Right forelimb (tissue), 1 donor: ENCODE measurements at places on chromosomes 16 and 17.
A peak's percentile ranks its signal among the peaks of the same experiment; 100 is the strongest.

DNA sequence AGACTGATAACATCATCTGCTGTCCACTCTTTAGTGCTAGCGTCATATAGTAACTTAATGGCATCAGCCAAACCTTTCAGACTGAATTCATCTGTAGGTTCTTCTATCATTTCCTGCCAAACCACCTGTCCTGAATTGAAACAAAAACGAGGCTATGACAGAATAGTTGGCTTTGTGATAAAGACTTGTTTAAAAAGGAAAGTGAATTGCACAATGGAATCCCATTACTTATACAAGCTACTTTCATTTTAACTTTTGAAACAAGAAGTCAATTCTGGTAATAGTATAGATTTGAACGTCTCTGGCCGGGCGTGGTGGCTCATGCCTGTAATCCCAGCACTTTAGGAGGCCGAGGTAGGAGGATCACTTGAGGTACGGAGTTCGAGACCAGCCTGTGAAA is 18.2 kb downstream of the LASP1NB start:
- DNase-seq, result no peak

GRCh38 chr17:36534840-36535668 is at the start of the genes MYO19 and PIGW:
TSS of gene MYO19 (minus strand) at chr17:36534868. CDS start at chr17:36532538, 2,330 bp downstream.
TSS of gene PIGW (plus strand) at chr17:36534987. CDS start at chr17:36537102, 2,115 bp downstream.
- DNase-seq, result peak; percentile 93

DNA sequence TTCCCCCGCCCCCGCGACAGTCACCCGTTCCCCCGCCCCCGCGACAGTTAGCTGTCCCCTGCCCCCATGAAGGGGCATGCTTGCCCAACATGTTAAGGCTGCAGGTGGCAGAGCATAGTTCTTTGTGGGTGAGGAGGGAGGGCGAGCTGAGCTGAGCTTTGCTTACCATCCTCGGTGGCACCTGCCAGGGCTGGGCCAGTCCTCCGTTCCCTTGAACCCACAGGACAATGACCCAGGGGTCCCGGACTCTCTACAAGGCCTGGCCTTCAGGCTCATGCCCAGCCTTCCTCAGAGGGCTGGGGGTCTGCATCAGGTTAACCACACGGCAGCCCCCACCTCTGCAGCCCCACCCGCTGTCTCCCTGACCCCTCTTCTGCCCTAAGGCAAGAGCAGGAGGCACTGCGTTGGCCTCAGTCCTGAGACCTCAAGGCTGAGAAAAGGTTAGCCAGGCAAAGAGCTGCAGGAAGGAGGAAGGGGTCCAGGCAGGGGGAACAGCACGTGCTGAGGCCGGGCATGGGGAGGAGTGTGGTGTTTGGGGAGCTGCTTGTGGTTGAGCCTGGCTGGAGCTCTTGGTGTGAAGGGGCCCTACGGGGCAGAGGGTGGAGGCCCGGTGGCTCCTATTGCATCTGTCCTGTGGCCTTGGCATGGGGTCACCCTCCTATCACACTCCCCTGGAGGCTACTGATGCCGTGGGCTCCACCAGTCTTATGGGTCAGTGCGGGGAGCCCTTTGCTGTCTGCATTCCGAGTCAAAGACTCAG is 11.4 kb upstream of the DOC2B start:
- DNase-seq, result no peak

DNA sequence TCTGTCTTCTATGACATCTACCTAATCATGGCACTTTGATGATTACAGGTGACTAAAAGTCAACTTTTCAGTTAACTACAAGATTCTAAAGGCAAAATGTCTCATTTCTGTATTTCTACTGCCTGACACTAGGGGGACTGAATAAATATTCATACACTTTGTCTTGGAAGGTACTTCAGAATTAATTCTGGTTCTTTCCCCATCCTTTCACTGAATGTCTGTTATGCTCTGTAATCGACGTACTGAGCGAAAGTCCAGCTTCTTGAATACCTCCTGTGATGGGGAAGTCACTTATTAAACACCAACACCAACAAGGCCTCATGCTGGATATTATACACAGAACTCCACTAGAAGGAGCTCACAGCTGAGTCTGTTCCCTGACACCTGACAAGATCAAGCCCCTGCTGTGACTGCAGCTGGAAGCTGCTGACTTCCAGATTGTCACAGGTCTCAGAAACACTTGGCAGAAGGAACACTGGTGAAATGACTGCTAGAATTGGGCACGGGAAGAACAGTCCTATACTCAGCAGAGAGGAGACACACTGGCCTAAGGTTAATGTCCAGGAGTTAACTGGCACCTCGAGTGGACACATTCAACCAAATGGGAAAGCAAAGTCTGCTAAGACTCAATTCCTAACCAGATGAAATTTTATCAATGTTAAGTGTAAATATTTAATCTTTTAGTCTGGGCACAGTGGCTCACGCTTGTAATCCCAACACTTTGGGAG is 31.9 kb downstream of the CMC2 start:
- DNase-seq, result no peak

DNA sequence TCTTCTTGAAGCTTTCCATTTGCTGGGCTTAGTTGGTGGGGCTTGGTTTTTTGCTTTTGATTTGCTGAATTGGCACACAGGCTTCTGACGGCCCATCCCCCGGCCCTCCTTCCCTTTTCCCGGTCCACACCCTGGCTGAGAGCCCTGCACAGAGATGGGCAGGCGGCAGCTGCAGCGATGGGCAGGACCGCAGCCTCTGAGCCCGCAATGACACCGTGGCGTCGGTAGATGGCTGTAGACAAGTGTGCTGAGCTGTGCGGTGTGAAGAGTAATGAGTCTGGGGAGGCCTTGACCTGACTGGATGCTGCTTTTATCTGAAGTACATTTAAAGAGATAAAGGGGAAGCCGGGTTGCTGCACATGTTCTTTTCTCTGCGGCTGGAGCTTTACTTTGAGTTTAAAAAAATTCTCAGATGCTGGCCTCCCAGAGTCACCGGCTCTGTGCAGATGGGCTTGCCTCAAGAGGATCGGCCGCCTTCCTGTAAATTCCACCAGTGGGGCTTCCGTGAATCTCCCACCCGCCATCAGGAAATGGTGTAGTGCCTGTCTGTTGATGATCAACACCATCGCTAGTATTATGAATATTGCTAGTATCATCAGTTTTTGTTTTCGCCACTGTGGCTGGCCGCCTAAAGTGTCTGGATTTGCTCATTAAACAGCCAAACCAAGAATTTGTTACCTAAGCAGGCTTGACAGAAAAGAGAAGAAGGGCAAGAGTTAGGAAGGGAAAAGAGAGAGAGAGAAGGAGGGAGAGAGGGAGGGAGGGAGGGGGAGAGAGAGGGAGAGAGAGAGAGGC is 245.6 kb upstream of the RBFOX1 start:
- peak; percentile 78 for DNase-seq

- DNase-seq, result no peak
These were observed 5.7 kb downstream of the GPR179 start for GRCh38 chr17:38338053-38338452.

GRCh38 chr16:54657058-54657708 is 273.5 kb upstream of the IRX5 start:
- no peak for DNase-seq

- no peak for DNase-seq
These were observed 70.2 kb downstream of the ZZEF1 start for GRCh38 chr17:4072487-4073157.

DNA sequence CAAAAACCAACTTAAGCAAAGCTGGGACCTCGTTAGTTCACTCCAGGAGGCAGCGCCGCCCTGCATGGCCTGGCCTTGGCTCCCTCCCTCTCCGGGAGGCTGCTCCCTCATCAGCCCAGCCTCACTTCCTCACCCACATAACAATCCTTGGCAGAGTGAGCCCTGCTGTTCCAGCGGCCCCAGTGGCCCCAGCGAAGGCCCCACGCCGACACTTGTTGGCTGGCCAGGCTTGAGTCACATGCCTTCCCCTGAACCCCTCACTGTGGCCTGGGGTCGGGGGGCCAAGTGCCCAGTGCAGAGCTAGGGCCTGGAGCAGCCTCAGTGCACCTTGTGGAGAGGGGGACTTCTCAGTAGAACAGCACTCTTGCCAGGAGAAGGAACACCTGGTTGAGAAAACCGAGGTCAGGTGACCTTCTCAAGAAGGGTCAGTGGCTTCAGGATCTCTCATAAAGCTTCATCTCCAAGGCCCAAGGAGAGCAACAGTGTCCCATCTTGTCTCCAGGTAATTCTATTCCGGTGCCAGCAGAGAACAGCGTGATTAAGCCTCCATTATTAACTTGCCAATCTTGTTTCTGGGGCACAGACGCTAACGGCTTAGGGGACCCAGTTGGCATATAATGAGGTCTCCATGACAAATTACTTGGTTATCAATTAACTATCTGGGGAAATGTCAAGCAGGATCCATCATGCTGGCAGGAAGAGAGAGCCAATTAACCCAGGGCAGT is 26.8 kb downstream of the ENDOV start:
- no peak for DNase-seq

GRCh38 chr16:48383877-48384519 is 1.2 kb downstream of the SIAH1 start:
- DNase-seq, result peak; percentile 58

GRCh38 chr17:60391471-60392041 is 377 bp downstream of the USP32 start:
- DNase-seq, result no peak

GRCh38 chr16:12515346-12515745 is 288.3 kb downstream of the CPPED1 start:
- DNase-seq, result no peak

- no peak for DNase-seq
These were observed 30.7 kb downstream of the SPOP start for GRCh38 chr17:49647256-49647585.

DNA sequence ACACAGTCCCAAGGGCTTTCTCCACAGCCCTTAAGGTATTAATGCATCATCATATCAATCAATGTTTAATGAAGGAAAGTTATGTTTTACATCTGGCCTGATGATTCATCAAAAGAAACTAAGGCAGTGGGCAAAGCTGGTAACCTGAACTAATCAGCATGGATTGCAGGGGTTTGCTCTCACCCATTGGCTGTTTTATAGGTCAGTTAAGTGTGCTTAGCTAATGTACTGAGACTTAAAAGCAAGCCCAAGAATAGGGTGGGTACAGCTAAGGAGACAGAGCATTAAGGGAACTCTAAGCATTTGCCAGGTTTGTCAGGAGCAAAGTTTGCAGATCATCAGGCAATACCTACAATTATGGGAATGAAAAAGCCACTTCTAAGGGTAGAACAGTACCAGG is 1247.6 kb downstream of the CDH8 start:
- DNase-seq, result no peak

DNA sequence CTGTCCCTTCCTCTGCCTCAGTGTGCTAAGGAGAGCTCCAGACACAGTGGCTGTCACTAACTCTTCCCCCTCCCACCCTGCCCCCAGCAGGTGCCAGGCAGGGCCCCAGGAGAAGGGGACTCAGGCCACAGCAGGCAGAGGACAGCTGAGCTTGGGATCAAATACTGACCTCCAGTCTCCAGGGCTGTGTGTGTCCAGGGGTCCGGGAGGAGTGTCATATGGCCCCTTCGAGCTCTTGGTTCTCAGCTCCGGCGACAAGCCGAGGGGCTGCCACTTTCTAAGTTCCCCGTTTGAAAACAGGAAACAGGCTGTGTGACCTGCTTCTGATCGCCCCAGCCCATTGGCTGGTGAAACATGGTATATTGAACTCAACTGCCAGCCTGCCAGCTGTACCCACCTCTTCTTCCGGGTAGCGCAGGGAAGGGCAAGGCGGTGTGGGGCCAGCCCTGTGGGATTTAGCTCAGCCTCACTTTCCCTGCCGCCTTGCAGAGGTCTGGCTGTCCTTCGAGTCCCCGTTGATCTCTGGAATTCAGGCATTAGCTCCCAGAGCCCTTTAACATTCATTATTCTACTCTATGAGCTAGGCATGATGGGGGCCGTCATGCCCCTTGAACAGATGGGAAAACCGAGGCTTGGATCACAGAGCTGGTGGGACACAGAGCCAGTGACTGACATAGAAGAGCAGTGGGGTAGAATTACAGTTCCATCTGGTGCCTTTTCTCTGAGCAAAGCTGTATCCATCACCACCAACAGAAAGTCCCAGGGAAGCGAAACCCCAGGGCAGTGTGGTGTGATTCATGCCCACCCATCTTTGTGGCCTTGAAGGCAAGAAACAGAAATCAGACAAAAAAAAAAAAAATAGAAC is at the start of gene SNX20:
Gene SNX20, minus strand, starts transcription at position 292 of the 865 bp plus-strand sequence. CDS start 3,786 bp downstream, outside the sequence.
- DNase-seq, result no peak

DNA sequence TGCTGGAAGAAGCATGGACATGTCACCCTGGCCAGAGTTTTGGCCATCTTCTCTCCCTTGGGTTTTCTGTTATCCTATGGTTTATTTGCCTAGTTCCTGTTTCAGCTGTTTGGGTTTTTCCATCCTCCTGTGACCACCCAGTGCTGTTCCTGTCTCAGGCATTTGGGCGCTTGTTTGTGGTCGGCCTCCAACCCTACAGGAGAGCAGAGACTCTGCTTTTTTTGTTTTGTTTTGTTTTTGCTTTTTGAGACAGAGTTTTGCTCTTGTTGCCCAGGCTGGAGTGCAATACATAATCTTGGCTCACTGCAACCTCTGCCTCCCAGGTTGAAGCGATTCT is 3.3 kb upstream of the ZC3H7A start:
- no peak for DNase-seq

GRCh38 chr17:33200587-33200986 is 92.5 kb downstream of the ASIC2 start:
- DNase-seq, result no peak

DNA sequence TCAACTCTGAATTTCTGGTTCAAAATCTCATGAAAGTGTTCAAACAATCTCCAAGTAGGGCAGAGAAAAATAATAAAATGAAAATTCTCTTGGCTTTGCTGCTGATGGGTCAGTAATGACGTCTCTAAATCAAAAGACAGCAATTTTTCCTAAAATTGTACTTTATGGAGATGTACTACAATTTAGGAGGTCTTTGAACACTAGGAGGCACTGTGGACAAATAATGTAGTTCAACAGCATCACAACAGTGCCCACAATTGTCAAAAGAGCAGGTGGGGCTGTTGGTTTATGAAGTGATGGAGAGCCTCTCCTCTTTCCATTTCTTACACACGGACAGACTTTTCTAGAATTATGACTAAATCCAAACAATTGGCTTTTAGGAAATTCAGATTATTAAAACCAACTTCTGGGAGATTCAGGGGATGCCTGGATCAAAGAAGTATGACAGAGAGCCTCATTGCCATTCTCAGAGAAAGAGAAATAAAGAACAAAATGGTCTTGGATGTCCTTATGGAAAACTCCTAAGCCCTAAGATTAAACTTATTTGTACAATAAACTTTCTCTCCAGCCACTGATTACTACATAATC is 23.8 kb downstream of the EZH1 start:
- DNase-seq, result no peak

- no peak for DNase-seq
These were observed 129.5 kb downstream of the PRKCA start for GRCh38 chr17:66431910-66432309.

DNA sequence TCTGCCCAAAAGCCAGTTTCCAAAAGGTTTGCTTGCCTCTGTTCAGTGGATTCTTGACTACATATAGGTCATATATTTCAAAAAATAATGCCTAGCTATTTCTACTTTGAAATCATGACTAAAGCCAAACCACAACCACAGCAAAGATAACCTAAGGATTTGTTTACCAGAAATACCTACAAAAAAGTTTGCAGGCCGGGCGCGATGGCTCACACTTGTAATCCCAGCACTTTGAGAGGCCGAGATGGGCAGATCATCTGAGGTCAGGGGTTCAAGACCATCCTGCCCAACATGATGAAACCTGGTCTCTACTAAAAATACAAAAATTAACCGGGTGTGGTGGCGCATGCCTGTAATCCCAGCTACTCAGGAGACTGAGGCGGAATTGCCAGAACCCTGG is 15.2 kb downstream of the CARHSP1 start:
- DNase-seq, result no peak
